ENCODE measurements at places on chromosomes 12 and 14.

DNA sequence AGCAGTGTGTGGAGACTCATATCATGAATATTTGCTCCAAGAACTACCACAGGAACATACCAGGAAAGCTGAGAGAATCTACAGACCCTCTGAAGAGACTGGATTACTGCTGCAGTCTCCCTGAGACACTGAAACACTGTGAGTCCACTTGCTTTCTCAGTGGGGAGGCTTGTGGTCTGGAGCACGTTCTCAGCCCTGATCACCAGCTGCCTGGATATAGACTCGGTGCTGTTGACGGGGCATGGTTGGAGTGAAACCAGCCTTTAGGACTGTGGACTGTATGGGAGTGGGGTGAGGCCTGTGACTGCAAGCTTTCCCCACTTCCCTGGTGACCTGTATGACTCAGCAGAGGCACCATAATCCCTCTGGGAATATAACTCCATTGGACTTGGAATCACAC is 525.8 kb upstream of the FBXO33 start:
- no peak for DNase-seq

DNA sequence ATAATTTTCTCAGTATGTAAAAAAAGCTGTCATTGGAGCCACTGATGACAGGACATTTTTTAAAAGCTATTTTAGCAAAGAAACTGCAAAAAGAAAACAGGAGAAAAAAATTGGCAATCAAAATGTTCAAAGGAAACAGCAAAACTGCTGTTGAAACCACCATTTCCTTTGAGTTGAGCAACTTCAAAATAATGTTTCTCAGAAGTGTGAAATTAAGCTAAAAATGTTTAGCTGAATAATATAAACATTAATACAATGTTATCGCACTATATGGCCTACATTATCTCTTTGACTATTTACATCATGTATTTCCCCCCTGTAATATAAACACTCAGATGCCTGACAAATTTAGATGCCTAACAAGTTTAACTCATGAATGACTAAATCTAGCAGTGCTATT is 23.4 kb upstream of the GLIPR1 start:
- DNase-seq, result no peak

DNA sequence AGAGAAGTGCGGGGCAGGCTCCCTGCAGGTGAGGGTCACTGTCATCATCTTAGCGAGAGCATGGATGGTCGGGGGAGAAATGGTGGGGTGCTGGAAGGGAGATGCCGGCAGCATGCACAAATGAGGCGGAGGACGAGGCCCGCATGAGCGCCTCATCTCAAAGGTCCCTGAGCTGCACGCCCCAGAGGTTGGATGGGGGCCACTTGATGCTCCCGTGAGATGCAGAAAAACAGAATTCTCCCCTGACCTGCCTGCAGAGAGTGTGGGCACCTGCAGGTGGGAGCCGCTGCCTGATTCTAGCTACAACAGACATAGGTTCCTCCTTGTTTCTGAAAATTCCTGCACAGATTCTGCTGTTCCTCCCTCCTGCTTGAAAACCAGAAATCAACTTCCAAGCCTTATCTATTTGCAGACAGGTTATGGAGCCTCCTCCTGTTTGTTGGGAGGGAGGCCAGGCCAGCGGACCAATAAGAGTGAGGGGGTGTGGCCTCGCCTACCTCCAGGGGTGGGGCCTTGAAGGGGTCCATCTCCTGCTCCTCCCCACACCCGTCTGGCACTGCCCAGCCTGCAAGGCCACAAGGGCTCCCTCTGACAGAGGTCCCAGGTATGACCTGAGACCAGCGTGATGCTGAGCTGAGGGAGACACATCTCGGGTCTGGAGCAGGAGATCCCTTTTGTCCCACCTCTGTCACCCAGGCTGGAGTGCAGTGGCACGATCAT is 67.2 kb downstream of the KDM2B start:
- DNase-seq, result no peak

DNA sequence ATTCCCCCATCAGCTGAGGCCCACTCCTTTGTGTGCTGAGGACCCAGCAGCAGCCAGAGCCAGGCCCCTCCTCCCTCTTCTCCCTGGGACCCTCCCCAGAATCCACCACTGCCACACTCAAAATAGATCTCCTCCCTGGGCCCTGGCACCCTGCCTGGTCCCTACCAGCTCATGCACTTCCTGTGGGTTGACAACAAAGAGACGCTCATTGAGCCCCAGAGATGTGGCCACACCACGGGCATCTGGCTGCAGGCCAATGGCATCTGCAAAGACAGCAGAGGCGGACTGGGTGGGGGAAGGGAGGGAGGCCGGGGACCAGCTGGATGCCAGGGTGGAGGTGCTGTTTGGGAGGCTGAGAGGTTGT is 16.0 kb upstream of the ENDOU start:
- DNase-seq, result peak; percentile 57

DNA sequence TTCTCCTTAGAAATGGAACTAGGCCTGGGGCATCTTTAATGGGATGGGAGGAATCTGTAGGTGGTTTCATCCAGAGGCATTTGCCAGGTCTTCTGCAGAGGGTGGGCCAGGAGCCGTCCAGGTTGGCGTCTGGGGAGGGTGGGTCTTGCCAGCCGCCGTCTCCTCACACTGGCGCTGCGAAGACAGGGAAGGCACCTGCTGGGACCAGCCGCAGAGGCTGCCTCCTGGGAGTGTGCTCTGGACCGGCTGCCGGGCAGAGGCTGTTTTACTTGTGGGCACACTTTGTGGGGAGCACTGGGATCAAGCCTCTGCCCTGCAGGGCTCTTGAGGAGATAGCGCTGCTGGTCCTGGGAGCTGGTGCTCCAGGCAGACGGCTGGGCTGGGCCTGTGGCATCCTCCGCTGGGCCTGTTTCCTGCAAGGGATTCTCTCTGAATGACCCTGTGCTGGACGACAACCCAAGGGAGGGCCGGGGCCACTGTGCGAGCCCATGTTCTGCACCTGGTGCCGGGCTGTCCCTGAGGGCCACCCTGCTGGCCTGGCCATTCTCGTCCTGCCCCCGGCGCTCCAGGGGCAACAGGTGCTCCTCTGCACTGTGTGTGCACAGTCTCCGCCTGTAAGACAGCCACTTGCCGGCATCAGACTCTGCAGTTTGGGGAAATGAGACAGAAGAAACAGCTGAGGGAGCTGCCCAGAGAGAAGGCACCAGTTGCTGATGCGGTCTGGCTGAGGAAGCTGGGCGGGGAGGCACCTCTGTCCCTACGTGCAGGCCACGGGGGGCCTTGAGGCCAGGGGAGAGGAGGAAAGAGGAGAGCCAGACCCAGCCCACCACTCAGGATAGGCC is 10.0 kb upstream of the TEX22 start:
- DNase-seq, result no peak

GRCh38 chr12:121443911-121444841 is 44.3 kb downstream of the RNF34 start:
- no peak for DNase-seq

- peak; percentile 40 for DNase-seq
Measured at GRCh38 chr12:62438098-62438692, 28.4 kb upstream of the MON2 start.

GRCh38 chr12:2431810-2432209 is 363.0 kb upstream of the FKBP4 start:
- no peak for DNase-seq

DNA sequence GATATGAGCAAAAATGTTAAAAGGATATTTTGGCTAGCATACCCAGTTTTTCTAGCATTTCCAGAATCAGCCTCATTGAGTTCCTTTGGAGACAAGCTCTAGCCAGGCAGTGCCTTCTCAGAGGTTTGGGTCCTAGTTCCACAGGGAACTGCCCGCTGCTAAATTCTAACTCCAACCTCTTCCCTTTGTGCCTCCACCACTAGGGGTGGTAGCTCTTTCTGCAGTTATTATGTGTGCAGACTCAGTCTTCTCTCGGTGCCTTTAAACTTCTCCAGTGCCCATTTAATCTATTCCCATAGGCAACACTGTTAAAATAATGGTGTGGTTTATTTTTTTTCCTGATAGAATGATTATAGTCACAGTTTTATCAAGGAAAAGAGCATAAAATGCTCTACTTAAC is 21.5 kb upstream of the SLC25A3 start:
- DNase-seq, result no peak

DNA sequence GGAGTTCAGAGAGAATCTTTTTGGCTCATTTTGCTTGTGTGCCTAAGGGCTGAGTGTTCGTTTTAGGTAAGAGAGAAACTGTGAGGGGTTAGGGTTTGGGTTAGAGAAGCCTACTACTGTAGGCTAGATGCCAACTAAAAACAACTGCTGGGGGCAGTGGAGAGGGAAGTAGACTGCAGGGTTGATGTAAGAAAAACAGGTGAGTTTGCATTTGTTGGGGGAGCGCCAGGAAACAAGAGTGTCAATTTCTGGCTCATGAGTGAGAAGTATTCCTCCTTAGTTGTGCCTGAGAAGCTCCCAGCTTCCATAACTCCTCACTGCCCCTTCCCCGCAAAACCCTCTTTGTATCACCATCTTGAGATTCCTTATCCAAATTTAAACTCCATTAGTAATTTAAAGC is 92.3 kb downstream of the DERA start:
- DNase-seq, result no peak

DNA sequence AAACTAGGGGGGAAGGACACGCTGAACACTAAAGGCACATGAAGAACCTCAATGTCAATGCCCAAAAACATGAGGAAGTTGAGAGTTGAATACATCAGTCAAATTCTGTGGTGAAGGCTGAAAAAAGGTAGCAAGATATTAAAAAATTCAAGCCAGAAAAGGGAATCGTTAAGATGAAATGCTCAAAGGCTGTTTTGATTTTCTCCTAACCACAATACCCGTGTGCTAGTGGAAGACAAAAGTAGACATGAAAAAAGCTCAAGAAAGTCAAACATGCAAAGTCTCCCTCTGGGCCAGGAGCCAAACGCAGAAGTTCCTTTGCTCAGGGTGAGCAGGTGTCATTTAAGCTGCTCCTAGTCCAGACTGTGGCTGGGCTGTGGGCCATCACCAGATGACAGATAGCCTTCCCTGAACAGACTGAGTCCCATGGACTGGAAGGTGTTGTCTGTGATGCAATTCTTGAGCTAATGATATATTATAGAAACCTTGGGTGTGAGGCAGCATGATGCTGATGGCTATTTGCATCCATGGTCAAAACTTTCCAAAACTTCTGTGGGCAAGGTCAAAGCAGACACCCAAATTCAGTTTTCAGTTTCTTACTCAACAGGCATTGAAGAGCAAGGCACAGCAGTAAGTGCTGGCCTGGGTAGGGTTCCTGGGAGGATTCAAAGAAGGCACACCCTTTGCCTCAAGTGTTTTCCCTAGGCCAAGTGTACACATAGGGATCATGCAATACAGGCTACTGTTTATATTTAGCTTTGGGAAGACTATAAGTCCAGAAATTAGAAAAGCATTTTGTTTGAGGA is 81.6 kb downstream of the MYRFL start:
- DNase-seq, result no peak

GRCh38 chr12:5520831-5521230 is 88.9 kb downstream of the NTF3 start:
- DNase-seq, result no peak

- DNase-seq, result no peak
Measured at GRCh38 chr12:109029411-109029810, 8.5 kb upstream of the SVOP start.

DNA sequence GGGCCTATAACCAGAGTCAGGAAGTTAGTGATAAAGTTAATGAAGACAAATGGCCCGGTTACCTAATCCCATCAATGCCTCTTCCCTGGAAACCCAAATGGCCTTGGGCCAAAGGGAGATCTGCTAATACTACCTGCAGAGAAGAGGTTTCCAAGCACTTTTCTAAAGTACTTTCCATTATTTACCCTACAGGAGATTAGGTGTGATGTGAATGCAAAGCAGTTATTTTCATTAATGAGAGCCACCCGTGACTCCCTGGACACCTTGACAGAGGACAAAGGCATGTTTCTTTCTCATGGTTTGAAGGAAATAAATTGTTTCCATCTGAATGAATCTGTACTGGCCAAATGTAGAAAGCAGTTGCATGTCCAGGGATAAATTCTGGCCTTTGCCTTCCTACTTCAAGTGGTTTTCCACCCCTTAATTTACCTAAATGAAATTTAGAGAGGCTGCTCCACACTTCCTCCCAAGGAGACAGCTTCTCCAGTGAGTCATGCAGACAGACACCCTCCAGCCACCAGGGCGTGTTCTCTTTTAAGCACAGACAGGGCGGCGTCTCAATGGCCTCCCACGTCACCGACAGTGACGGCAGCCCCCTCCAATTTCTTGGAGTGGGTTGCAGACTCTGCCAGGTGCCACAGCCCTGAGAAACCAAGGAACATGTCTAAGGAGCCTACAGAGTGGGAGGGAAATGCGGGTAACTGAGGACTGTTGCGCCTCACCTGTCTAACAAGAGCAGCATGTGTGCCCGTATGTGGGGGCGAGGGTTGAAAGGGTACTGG is 43.9 kb upstream of the GNPNAT1 start:
- no peak for DNase-seq

DNA sequence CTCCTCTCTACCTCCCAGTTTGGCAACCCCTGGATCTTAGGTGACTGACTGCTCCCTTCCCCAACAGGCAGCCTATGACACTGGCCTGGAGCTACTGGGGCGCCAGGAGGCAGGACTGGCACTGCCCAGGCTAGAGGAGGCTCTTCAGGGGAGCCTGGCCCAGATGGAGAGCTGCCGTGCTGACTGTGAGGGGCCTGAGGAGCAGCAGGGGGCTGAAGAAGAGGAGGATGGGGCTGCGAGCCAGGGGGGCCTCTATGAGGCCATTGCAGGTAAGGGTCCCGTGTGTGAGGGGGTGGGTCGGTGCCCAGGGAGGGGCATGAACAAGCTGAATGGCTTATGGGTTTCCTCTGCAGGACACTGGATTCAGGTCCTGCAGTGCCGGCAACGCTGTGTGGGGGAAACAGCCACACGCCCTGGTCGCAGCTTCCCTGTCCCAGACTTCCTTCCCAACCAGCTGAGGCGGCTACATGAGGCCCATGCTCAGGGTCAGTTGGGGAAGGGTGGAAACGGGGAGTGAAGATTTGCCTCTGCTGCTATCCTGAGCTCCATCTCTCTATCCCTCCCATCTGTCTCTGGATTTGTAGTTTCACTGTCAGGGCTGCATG is 2.2 kb downstream of the P3H3 start:
- no peak for DNase-seq

GRCh38 chr12:77830583-77831351 is at the start of gene NAV3:
Gene NAV3 (plus strand): TSS chr12:77830894. CDS start chr12:77831462, 568 bp downstream.
- no peak for DNase-seq

- no peak for DNase-seq
Measured at GRCh38 chr12:129310346-129310745, 457.1 kb downstream of the GLT1D1 start.

GRCh38 chr14:105420974-105421674 is 1.5 kb downstream of the MTA1 start:
- DNase-seq, result no peak

GRCh38 chr14:25750436-25750835 is 700.5 kb upstream of the STXBP6 start:
- DNase-seq, result no peak

DNA sequence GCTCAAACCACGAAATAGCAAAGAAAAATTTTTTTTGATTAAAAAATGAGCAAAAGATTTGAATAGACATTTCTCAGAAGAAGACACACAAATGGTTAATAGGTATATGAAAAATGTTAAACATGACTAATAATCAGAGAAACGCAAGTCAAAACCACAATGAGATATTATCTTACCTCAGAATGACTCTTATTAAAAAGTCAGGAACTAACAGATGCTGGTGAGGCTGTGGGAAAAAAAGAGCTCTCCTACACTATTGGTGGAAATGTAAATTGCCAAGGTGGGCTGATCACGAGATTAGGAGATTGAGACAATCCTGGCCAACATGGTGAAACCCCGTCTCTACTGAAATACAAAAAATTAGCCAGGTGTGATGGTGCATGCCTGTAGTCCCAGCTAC is 315.5 kb upstream of the FLRT2 start:
- DNase-seq, result peak; percentile 40
